ENCODE measurements at places on chromosomes 5 and 9. TPM values are rescaled to one million over a fixed set of nuclear protein-coding genes. Genes with fewer than 3 reads are reported as not detected.

DEPDC1B gene
- 4.6 TPM for total RNA-seq

GFI1B gene
- not detected for total RNA-seq

CPEB4 gene
- total RNA-seq = 12.8 TPM

RAPGEF6 gene
- 14.0 TPM for total RNA-seq

MAP1B gene
- 53.7 TPM for total RNA-seq

ALDH7A1 gene
- total RNA-seq = 22.4 TPM

SPRY4 gene
- total RNA-seq = 3.2 TPM

RANBP17 gene
- total RNA-seq = 7.7 TPM

MCIDAS gene
- 0.48 TPM for total RNA-seq

ANKRD18B gene
- 16.6 TPM for total RNA-seq

OR2S2 gene
- not detected for total RNA-seq

GRXCR2 gene
- total RNA-seq = not detected

ARID3C gene
- 0.64 TPM for total RNA-seq
